ENCODE measurements at places on chromosomes 4 and X.

GRCh38 chr4:138798404-138798803, 217.2 kb upstream of the NOCT start:
- no peak for DNase-seq

DNA sequence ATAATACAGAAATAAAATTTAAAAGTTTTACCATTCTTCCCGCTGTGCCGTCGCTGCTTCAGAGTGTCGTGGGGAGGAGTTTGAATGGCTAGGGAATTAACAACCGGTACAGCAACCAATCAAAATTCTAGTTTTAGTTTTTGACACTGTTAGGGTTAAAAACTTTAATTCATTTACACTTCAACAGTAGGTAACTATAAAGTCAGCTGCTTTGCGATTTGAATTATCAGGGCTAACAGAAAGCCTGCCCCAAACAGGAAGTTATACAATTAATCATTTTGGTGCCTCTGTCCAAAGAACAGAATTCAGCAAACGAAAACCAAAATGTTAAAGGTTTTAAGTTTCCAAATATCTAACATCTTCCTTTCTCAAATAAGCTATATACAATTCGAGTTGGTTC, 2.3 kb downstream of the HNRNPD start:
- DNase-seq: no peak

GRCh38 chr4:124931050-124931449, 218.5 kb upstream of the ANKRD50 start:
- no peak for DNase-seq

DNA sequence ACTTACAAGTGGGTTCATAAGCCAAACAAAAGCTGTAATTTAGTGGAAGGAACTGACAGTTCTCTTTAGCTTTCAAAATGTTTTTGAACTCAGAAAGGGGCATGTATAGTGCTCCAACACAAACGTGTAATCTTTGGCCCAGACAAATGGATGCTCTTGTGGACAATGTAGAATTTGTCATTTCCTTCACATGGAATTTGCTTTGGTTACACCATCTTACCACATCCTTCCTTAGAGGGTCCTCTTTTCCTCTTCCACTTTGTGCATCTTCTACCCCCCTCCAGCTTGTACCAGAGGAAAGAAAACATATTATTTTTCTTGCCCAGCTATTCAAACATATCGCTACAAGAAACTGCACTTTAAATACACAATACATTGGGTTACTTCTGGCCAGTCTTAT, 42.4 kb downstream of the MEPE start:
- no peak for DNase-seq

- no peak for DNase-seq
Measured at GRCh38 chr4:7166981-7167700, 25.2 kb upstream of the SORCS2 start.

- no peak for DNase-seq
Measured at GRCh38 chr4:6957148-6957520, 47.5 kb downstream of the TBC1D14 start.

DNA sequence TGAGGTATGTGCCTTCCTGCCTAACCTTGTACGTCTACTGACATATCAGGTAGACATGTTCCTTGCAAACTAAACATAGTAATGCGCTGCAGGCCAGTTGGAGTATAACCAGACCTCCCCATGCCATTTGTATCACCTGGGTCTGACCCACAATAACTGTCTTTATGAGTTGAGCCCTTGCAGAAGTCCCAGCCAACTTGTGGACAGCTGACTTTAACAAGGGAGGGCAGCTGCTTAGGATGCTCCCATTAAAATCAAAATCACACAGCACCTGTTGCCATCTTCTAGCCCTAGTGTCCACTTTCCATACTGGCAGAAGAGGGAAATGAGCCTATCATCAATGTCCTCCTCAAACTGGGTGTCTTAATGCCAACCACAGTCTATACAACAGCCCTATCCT, 41.6 kb downstream of the KANTR start:
- DNase-seq: no peak

- DNase-seq: no peak
Measured at GRCh38 chrX:12440246-12440645, 302.0 kb downstream of the FRMPD4 start.

GRCh38 chr4:26717332-26717731, 133.4 kb downstream of the TBC1D19 start:
- DNase-seq: no peak

DNA sequence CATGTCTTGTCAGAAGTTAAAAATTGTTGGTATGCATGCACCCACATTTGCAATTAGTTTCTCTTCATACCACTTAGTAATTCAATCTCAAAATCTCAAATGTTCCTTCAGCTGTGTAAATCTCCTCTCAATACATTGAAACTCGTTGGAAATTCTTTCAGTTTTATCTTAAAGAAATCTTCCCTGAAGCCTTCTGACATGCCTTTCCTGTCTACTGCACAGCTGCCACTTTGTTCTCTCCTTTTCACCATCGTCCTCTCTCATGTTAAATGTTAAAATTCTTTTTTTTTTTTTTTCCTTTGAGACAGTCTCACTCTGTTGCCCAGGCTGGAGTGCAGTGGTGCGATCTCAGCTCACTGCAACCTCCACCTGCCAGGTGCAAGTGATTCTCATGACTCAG, 30.9 kb downstream of the MCUB start:
- no peak for DNase-seq

- no peak for DNase-seq
Measured at GRCh38 chr4:63764400-63764799, 644.9 kb downstream of the TECRL start.

- no peak for DNase-seq
Measured at GRCh38 chrX:97132664-97133415, 249.1 kb downstream of the RPA4 start.

DNA sequence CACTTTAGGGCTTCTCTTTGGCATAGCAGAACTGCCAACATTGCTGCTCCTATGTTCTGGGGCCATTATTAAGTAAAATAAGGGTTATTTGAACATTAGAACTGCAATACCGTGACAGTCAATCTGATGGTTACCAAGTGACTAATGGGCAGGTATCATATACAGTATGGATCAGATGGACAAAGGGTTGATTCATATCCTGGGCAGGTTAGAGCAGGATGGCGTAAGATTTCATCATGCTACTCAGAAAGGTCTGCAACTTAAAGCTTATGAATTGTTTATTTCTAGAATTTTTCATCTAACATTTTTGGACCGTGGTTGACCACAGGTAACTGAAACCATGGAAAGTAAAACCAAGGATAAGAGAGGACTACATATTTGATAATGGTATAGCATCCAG, 40.9 kb downstream of the BRCC3 start:
- DNase-seq: no peak

GRCh38 chrX:72366701-72367454, 61.2 kb upstream of the CITED1 start:
- no peak for DNase-seq

- DNase-seq: no peak
Measured at GRCh38 chr4:41644915-41645295, 103.6 kb downstream of the PHOX2B start.

DNA sequence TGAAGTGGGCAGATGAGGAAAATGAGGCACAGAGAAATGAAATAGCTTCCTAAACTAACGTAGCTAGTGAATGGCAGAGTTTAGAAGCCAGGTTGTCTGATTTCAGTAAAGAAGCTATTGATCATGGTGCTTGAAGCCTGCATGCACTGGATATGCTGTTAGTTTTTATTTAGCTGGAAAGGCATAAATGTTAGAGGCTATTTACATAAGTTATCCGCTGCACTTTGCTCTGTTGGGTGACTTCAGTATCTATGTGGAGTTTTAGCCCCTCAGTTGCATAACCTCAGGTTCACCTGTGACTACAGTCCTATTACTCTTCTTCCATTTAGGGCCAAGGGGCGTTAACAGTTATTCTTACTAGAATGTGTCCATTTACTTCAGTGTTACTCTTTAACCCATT, 522.4 kb upstream of the RPS6KA3 start:
- no peak for DNase-seq

DNA sequence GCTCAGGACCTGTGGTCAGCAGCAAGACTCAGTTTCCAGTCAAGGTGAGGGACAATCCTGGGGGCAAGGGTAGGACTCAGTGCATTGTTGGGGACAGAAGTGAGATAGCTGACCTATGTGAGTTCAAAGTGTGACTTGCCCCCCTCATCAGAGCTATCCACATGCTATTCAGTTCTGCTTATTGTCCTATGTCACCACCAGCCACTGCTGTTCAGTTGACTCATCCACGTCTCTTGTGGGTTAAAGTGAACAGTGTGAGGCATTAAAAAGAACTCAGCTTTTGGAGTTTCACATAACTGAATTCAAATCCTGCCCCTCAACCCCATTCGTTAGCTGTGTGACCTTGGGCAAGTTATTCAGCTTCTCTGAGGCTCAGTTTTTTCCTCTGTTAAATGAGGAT, 4.4 kb upstream of the APLN start:
- no peak for DNase-seq

GRCh38 chrX:39196192-39197102, 395.2 kb downstream of the MID1IP1 start:
- DNase-seq: no peak

GRCh38 chr4:147981305-147981704, 249.4 kb downstream of the ARHGAP10 start:
- DNase-seq: no peak

GRCh38 chr4:41155194-41155830, 59.0 kb downstream of the APBB2 start:
- no peak for DNase-seq

DNA sequence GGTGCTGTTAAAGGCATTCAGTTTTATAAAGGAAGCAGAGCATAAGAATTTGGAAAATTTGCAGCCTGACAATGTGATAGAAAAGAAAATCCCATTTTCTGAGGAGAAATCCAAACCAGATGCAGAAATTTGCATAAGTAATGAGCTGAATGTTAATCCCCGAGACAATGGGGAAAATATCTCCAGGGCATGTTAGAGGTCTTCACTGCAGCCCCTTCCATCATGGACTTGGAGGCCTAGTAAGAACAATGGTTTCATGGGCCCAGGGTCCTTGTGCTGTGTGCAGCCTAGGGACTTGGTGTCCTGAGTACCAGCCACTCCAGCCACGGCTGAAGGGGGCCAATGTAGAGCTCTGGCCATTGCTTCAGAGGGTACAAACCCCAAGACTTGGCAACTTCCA, 542.7 kb upstream of the NR3C2 start:
- DNase-seq: no peak

Data from NCI-H1092 (cell line).